ENCODE measurements at places on chromosomes 7 and 10. TPM values are rescaled to one million over a fixed set of nuclear protein-coding genes. Genes with fewer than 3 reads are reported as not detected.

DNA sequence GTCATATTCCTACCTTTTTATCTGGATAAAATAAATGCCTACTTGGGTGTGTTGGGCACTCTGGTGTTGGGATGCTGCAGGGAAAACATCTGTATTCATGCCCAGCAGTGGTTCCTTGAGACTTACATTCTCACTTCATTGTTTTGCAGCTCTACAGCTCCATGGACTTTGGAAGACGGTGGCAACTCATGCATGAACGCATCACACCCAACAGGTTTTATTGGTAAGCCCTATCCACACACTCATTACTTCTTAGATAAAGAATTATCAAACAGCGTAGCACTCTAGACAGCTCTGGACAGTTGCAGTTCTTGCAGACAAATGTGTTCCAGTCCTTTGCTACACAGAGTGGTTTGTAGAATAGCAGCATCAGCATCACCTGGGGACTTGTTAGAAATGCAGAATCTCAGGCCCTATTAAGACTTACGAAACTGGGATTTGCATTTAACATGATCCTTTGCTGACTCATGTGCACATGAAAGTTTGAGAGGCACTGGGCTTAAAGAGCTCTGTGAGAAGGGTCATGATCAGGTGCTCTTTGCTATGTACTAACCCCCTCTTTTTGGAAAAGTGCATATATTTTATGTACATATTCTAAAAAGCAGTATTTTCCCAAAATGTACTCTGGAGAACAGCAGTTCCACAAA lies 401.9 kb downstream of the SORCS3 start:
- DNase-seq, result no peak

- no peak for DNase-seq
Measured at GRCh38 chr10:89241026-89241425, 10.5 kb downstream of the LIPA start.

GRCh38 chr7:49295146-49295545 lies 370.8 kb downstream of the CDC14C start:
- DNase-seq, result no peak

GRCh38 chr10:62426086-62426485 lies 51.9 kb downstream of the ZNF365 start:
- DNase-seq, result peak; percentile 67

DNA sequence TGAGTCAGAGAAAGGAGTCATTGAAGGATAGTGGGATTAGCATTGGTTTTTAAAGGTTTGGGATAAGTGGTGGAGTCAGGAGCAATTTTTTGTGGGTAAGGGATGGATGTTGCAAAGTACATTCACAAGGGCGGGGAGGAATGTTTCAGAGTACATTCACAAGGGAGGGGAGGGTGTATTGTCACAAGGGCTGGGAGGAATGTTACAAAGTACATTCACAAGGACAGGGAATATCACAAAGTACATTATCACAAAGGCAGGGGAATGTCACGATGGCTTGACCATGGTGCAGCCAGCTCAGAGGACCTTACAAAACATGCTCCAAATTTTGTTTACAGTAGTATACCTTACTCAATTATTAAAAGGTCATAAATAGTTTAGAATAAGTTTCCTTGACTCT lies 30.3 kb downstream of the C1GALT1 start:
- DNase-seq, result no peak

DNA sequence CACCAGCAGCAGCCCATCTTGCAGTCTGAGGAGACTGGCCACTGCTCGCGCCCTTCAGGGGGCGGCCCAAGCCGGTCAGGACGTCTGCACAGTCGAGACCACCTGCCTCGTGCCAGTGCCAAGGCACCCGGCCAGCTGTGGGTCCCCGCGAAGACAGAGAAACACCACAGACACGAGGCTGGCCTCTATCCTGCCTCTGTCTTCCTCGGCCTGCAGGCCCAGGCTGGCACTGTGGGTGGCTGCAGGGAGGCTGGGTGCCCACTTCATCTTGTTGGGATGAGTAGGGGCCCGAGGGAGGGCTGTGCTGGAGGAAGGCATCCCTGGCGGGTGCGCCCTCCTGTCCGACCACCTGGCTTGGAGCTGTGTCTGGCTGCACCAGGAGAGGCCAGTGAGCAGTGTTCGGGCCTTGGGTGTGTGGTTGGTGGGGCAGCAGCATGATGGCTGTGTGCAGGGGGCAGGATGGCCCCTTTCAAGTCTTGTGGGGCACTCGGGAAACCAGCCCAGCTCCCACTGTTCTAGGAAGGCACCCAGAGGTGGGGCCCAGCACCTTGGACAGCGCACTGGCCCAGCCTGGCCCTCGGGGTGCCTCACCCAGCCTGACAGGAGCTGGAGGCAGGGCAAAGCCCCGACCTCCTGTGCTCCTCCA lies 7.3 kb downstream of the DPYSL4 start:
- DNase-seq, result peak; percentile 52

GRCh38 chr7:26404189-26404996 lies 112.7 kb downstream of the SNX10 start:
- DNase-seq, result no peak

DNA sequence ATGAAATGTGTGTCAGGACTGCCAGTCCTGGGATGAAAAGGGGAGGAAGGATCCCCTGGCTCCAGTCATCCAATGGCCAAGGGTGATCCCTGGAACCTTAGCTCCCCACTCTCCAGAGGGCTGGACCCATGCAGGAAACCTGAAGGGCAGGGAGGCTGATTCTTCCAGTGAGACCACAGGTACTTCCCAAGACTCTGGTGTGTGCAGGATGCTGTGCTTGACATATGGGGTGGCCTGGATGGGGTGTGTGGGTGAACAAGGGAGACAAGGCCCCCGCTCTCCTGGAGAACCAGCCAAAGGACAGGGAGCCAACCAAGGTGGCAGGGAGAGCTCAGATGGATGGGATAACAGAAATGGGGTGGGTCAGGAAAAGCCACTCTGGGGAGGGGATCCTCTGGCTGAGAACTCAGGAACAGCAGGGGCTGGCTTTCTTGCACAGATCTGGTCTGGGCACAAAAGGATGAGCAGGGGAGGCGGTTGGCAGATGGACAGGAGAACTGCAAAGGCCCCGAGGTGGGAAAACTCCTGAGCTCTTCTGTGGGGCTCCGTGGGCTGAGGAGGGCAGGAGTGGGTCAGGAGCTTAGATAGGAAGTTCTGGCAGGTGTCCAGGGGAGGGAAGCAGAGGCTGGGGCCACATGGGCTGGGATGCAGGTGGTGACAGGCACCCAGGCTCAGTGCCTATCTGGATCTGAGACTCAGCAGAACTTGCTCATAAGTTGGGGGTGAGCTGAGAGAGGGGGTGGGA lies 100.6 kb downstream of the ARHGAP22 start:
- no peak for DNase-seq

DNA sequence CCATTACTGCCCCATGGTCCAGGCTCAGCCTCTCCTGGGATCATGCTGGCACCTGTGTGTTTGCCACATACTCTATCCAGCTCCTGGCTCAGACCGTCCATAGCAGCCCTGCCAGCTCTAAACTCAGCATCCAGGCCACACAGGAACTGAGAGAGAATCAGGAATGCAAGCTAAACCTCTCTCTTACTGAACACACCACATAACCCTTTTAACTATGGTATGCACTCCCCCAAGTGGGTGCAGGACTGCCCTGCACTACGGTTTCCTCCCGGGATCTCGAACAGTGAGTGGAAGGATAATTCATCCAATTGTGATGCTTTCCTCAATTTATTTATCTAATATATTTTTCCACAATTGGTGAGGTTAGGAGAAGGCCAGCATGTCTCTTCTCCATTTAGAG lies 17.1 kb upstream of the ZNF800 start:
- DNase-seq, result no peak

- no peak for DNase-seq
Measured at GRCh38 chr7:157004521-157005455, 5.7 kb downstream of the MNX1 start.

DNA sequence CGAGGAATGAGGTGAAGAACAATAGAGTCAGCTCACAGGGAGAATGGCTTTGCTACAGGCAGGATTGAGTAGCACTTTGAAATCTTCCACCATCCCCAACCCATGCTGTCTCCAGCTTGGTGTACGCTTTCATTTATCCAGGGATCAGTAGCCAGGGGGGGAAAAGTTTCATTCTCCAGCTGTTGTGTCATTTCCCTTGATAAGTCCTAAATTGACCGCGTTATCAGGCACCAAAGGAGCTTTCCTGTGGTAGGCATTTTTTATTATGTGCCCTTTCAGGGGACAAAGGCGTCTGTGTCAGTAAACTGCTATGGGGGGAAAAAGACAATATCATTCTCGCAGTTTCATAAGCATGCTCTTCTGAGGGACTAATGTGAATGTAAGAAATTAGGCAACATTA lies 106.6 kb upstream of the YAE1 start:
- no peak for DNase-seq

DNA sequence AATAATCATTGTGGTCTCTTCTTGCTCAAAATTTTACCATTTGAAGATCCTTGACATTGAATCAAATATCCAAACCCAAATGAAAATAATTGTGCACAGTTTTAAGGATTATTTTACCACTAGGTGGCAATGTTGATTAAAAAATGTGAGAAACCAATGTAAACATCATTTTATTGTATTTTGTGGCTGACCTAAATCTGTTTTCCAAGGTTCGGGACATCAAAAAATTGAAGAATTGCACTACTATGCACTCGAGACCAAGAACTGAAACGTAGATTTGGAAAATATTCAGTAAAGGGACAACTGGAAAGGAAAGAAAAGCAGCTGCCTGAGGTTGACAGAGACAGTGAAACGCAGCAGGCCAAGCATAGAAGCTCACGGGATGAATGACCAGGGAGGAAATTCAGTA lies 259.3 kb downstream of the SNX13 start:
- no peak for DNase-seq

DNA sequence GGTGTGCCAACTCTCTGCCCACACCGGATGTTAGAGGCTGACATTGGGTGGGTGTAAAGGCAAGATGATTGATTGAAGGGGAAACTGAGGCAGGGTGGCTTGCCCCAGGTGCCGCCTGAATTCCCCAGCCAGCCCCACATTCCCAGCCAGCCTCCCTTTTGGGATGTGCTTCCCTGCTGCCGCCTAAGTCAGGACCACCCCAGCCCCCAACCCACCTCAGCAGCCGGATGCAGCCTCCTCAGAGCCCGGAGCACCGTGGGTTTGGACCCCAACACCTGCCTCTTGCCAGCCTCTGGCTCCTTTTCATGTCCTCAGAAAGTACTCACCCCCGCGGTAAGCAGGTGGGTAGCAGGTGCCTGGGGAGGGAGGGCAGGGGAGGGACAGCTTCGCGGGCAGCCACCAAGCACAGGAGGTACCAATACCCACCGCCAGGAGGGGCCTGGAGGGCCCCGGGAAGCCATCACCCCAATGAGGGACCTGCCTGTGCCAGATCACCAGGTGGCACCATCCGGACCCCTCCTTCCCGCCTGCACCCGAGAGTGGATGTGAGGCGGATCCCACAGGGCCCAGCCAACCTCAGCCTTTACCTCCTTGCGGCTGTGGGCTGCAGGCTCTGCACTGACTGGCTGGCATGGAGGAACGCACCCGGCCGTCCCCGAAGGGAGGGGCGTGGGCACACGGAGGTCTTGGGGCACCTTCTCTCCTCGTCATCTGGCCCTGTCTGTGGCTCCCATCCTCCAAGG lies 60.5 kb downstream of the PWWP2B start:
- peak; percentile 36 for DNase-seq

- peak; percentile 65 for DNase-seq
Measured at GRCh38 chr7:22675917-22676343, 51.1 kb upstream of the IL6 start.

DNA sequence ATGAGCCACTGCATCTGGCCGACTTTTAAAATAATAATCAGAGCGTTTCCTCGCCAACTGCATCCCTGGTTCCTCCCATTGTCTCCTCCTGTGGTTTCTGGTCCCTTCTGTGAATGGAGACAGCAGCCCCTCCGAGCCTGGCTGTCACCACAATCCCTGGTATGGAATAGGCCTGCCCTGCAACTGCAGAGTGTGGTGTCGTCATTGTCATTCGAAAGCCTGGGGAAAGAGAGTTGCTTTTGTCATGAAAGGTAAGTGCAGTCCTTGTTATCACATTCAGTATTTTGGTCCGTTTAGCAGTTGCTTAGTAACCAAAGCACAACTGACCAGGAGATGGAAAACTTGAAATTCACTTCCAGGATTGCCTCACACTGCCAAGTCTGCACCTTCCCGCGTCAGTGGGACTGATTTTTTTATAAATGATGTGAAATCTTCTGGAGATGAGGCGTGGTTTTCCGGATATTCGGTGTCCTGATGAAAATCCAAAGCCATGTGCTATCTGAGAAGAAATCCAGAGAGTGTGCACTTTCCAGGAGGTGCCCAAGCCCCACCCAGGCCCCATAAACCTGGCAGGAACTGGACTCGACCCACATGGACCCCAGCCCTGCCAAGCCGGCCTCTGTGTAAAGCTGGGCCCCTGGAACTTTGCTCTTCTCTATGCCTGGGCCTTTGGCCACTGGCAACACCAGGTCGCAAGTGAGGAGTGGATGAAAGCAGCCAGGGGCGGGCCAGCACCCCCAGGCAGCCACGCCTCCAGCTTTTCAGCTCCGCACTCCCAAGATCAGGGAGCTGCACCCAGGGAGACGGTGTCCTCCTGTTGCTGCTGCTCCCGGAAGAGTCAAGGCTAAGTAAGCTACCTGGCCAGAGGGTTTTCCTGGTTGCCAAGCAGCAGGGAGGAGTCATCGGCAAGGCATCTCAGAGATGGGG lies 133.7 kb upstream of the SH2B2 start:
- DNase-seq, result no peak

DNA sequence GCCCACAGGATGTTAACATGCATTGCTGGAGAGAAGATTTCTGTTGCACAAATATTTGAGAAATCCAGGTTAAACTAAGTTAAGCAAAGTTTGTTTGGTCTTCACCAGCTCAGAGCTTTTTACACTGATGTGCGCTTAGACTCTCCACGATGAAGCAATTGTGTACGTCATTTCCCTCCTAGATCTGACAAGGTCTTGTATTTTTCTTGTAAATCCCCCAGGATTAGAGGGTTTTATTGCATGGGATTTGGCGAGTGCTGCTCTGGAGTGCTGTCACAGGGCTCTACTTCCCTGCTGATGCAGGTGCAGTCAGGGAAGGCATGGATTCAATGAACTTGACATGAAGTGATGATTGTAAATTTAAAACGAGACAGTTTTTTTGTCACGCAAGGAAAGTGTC lies 173.3 kb downstream of the PDE1C start:
- DNase-seq, result no peak

The NPC1L1 gene
- 0.04 TPM for total RNA-seq

The CAPZA2 gene
- 173 TPM for total RNA-seq

The ASB4 gene
- total RNA-seq, result not detected

The HOGA1 gene
- total RNA-seq, result not detected

The KBTBD2 gene
- 21.5 TPM for total RNA-seq

The ARMC3 gene
- not detected for total RNA-seq

The UTF1 gene
- total RNA-seq, result not detected

The RBP4 gene
- not detected for total RNA-seq

The BMS1 gene
- 26.5 TPM for total RNA-seq

Data from activated CD4-positive, alpha-beta T cell treated with anti-CD3 and anti-CD28 coated beads for 36 hours (primary cell).